ENCODE measurements at places on chromosomes 13 and 19.

DNA sequence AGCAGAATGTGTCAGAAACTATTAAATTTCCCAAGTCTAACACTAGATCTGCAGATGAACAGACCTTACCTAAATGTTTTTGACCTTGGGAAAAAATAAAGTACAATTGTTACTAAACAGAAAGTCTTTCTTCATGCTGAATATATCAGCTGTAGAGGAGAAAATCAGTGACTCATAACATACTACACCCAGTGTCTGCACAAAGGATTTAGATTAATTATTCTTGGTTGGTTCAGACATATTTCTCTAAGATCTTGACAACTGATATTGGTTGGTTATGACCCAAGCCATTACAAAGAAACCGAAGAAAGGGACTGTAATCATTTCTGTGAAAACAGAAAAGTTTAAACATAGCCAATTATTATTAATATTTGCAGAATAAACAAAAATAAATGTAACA is 225.1 kb downstream of the HS6ST3 start:
- DNase-seq = no peak

DNA sequence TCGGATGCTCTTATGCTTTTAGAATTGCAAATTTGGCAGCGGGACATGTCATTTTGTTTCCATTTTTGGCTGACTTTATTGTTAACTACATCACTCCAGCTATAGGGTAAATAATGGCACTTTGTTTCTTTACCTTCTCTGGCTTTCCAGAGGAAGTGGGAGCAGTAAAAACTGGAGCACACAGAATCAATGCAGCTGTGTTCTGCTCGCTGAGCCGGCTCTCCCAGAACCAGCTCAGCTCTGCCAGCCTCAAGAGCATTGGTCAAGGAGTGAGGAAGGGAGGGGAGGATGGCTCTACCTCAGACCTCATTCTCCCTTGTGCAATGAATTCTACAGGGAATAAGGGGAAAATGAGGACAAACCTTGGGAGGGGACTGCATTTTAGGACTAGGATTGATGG is 50.5 kb upstream of the SPATA13 start:
- DNase-seq = no peak

- DNase-seq = no peak
Measured at GRCh38 chr13:23618341-23618740, 48.1 kb downstream of the TNFRSF19 start.

DNA sequence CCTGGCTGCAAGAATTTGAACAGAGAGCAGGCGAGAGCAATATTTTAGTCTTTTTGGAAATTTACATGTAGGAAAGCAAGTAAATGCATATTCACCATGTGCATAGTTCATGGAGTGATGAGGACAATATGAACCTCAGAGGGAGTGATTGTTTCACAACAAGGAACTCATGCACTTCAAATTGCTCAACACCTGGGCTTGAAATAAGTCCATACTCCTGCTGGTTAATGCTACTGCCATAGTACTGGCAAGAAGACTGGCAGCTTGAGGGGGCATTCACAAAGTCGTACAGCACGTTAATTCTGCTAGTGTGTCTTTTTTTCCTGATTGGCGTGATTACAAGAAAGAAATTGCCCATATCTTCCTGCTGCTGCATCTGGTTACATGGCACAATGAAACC is 267.6 kb downstream of the PCDH17 start:
- no peak for DNase-seq

DNA sequence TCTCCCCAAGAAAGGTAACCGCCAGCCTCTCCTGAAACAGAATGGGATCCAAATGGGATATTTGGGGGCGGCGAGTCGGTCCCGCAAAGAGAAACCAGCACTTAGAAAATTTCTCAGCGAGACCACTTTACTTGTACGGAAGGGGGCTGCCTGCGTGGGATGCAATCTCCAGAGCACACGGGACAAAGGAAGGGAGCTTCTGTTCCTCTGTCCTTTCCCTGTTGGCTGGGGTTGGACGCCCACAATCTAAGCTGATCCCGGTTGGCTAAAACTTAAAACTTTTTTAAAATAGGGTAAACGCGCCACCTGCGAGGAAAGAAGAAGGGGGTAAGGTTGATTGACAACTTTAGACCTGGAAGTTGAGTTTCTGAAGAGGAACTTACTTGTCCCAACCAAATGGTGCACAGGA is 826 bp upstream of the BSG start:
- no peak for DNase-seq

- no peak for DNase-seq
Measured at GRCh38 chr13:94115054-94115453, 364.4 kb downstream of the DCT start.

- no peak for DNase-seq
Measured at GRCh38 chr19:29131456-29131855, 81.5 kb downstream of the UQCRFS1 start.

DNA sequence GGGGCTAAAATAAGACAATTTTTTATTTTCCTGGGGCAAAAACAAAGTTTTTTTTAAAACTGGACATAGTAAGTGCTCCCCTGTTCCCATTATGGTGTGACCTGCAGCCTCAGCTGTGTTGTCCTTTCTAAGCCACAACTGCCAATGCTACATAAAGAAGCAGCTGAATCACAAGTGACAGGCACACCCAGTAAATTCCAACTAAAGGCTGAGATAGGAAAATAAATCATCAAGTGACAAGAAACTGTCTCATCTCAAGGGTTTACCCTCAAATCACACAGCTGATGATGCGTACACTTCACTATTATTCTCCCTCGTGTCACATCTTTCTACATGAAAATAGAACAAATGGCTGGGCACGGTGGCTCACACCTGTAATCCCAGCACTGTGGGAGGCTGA is 28.7 kb downstream of the STK24 start:
- no peak for DNase-seq

GRCh38 chr13:28653111-28653510 is 5.8 kb upstream of the POMP start:
- DNase-seq = no peak

DNA sequence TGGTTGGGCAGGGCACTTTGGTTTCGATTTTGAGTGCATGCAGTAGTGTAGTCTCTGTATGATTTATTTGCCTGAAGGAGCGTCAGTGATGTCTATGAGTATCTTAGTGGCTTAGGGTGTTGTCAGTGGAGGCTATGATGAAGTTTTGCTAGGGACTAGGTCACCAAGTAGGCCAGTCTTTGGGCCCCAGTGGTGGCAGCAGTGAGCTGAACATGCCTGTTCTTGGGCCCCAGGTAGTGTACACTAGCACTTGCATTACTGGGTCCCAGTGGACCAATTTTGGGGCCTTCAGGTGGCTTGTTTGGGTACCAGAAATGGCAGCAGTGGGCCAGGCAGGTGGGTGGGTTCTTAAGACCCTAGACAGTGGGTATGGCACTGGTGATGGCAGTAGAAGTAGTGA is 598.7 kb upstream of the SPRY2 start:
- DNase-seq = no peak

DNA sequence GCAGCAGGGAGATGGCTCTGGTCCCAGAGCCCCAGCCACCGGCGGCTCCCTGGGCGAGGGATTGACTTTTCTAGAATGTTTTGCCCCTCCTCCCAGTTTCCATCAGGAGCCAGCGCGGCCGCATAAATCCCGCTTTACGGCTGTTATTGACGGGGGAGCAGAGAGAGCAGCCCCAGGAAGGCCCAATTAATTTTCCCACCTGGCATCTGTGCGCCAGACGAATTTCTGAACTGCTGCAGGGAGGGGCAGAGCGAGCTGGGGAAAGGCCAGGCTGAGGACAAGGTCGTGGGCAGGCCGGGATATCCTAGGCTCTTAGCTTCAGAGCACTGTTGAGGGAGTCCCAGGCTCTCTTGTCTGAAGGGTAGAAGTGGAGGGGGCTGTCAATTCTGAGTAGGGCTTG is 24.7 kb downstream of the ZNRF4 start:
- no peak for DNase-seq

GRCh38 chr19:14333101-14333871 is 48.0 kb upstream of the ADGRE5 start:
- DNase-seq = no peak

- no peak for DNase-seq
Measured at GRCh38 chr19:46739290-46739771, 6.5 kb upstream of the FKRP start.

GRCh38 chr19:15443838-15444237 is 5.9 kb downstream of the WIZ start:
- DNase-seq = no peak

- DNase-seq = no peak
Measured at GRCh38 chr13:43665388-43665787, 121.4 kb downstream of the ENOX1 start.

DNA sequence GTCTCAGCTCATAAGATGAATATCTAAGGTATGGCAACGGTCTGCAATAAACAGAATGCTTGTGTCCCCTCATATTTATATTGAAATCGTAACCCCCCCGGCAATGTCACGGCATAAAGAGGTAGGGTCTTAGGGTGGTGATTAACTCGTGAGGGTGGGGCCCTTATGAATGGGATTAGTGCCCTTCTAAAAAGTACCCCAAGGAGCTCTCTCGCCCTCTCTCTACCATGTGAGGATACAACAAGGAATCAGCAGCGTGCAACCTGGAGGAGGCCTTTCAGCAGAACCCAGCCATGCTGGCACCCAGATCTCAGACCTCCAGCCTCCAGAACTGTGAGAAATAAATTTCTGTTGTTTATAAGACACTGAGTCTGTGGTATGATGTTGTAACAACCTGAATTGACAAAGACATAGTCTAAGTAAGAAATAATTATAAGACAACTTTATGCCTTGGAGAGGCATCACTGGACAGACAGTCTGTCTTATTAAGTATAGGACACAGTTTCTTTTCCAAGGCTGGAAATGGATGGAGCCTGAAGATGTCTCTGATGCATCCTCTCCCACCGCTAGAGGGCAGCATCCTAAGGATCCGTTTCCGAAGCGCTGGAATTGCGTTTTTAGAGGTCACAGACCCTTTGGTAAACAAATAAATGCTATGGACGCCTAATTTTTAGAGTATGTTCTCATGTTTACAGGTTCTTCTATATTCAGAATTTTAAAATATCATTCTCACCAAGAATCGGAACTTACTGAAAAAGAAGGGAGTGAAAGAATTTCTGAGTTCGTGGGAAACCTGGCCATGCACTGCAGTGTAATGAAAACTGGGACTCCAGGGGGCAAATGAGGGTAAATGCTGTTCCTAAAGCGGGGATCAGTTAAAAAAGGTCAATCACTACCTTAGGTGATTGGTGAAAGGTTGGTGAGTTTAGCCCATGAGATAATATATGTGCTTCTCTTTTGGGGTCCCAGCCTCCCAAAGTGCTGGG is 13.3 kb upstream of the LEUTX start:
- peak; percentile 25 for DNase-seq

DNA sequence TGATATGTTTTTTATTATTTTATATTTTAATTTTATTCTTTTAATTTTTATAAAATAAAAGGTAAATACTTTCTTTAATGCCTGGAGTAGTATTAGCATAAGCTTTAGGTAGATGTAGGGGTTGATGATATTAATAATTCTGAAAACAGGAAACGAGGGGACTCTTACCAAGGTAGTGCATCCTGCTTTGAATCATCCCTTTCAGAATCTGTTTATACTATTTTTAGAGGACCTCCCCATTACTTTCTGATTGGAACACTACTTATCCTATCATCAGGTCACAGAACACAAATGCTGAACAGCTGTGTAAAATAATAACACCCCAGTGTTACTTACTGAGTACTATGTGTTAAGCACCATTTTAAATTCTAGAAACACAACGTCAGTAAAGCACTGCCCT is 27.3 kb downstream of the COG6 start:
- DNase-seq = no peak

- DNase-seq = no peak
Measured at GRCh38 chr13:35712907-35713761, 236.6 kb upstream of the MAB21L1 start.

DNA sequence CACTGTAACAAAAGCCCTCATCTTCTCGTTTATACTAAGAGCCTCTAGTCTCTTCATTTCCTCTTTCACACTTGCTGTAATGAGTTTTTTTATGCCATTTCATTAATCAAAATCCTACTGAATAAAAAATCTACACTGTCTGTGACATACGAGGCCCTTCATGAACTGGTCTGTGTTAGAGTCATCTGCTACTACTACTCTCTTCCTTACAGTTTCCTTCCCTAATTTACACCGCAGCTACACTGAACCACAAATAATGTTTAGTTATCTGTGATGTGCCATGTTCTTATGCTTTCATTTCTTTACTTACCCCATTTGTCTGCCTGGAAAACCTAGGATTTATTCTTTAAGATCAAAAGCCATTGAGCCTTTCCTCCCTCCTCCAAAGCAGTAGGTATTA is 16.0 kb downstream of the UFM1 start:
- no peak for DNase-seq

DNA sequence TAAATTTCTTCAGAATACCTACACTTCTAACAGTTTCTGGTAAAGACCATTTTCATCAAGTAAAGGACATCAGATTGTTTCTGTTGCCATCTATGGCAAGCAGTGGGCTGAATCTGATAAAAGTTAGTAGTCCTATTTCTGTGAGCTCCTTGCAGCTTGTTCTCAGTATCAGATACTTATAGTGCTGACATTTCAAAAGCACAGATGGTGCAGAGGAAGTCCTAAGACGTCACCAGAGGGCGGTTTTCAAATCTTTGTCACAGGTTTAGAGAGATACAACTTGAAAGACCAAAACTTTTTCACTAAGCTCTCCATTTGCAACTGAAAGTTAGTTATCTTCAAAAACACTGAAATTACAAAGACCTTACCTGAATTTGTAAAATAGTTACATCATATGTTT is 719.8 kb downstream of the SLITRK1 start:
- no peak for DNase-seq

- no peak for DNase-seq
Measured at GRCh38 chr13:81957121-81957520, 1616.2 kb upstream of the SPRY2 start.

DNA sequence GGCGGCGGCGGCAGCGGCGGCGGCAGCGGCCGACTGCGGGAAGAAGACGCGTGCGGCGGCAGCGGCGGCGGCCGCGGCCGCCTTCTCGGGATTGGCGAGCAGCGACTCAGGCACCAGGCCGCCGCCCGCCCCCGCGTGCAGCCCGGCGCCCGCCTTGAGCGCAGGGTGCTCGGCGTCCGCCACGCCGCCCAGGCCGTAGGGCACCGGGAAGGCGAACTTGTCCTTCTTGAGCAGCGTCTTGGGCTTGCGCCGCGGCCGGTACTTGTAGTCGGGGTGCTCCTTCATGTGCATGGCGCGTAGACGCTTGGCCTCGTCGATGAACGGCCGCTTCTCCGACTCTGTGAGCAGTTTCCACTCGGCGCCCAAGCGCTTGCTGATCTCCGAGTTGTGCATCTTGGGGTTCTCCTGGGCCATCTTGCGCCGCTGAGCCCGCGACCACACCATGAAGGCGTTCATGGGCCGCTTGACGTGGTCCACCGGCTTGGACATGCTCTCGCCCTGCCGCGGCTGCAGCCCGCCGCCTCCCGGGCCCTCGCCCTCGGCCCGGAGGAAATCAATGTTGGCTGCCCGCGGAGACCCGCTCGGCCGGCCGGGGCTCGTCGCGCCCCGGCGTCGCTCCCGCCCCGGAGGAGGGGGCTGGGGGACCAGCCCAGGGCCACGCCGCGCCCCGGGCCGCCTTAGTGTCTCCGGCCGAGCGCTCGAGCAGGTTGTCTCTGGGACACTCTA is 621 bp downstream of the SOX21 start:
- no peak for DNase-seq

- DNase-seq = no peak
Measured at GRCh38 chr19:1434040-1434366, 4.2 kb upstream of the RPS15 start.

GRCh38 chr19:33394006-33394722 is 20.7 kb downstream of the CEBPG start:
- no peak for DNase-seq

Measured in stimulated activated CD4-positive, alpha-beta T cell treated with anti-CD3 and anti-CD28 coated beads, Interleukin-1b, Interleukin-23, amount 100 ng/mL, for 1 hour (primary cell).